MCF 10A (cell line): ENCODE measurements at places on chromosomes 11 and 22. TPM values are rescaled to one million over a fixed set of nuclear protein-coding genes. Genes with fewer than 3 reads are reported as not detected.

DNA sequence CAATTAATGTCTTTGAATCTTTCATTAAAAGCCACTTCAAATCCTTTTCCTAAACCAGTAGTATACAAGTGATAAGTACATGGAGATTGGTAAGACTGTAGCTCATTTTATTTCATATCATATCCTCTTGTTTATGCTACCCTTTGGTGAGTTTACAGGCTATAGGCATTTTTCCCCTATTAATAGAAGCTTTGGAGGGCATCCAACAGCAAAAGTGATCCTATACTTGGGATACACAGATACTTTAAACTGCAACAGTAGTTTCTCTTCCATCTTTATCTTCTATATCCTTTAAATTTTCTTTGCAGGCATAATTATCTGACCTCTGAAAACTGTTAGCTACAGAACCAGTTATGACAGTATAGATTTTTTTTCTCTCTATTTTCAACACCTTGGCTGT is 114.5 kb upstream of the SPON1 start:
- no peak for DNase-seq

DNA sequence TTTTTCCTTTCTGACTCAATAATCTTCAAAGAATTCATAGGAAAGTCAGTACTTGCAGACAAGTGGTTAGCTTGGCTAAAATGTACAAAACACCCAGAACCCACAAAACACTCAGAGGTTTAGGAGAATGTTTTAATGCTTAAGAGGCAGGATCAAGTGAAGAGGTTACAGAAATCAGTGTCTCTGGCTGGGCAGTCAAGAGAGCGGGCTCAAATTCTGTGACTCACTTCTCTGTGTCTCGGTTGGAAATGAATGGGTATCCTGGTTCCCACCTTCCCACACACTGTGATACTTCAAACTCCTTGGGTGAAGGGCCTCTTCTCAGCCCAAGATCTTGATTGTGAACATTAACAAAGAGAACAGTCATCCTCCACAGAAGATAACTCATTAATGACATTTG is 3.8 kb downstream of the MPEG1 start:
- no peak for DNase-seq

DNA sequence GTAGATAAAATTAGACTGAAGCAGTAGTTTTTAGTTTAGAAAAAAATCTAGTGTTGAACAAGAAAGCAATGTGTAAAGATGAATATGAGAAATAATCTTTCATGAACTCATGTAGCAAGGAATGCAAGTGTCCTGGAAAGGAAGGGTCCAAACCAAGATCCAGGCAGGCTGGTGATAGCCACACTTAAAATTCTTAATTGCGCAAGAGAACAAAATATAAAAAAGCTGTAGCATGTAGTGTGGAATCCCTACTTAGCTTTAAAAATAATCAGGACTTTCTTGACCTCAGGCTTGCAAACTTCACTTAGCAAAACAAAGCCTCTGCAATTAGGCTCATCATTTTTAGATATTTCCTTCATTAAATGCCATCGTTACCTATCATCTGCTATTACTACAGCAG is 2186.1 kb upstream of the RAG2 start:
- DNase-seq = no peak

GRCh38 chr22:47207387-47207786 is 444.9 kb downstream of the TBC1D22A start:
- no peak for DNase-seq

DNA sequence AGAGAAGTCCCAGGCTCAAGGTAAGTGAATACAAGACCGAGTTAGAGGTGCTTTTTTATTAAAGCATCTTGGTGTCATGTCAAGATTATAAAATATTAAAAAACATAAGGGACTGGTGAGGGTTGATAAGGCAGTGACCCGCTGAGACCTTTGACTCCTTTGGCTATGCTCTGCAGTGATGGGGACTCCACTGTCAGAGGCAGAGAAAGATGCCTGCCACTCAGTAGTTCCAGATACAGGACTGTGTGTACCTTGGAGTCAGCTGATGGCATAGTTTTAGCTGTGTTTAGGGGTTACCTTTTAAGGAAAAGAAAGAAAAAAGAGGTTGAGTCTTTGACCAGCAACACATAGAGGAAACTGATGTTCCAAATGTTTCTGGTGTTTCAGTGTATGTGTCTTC is 40.8 kb downstream of the SHISA8 start:
- no peak for DNase-seq

DNA sequence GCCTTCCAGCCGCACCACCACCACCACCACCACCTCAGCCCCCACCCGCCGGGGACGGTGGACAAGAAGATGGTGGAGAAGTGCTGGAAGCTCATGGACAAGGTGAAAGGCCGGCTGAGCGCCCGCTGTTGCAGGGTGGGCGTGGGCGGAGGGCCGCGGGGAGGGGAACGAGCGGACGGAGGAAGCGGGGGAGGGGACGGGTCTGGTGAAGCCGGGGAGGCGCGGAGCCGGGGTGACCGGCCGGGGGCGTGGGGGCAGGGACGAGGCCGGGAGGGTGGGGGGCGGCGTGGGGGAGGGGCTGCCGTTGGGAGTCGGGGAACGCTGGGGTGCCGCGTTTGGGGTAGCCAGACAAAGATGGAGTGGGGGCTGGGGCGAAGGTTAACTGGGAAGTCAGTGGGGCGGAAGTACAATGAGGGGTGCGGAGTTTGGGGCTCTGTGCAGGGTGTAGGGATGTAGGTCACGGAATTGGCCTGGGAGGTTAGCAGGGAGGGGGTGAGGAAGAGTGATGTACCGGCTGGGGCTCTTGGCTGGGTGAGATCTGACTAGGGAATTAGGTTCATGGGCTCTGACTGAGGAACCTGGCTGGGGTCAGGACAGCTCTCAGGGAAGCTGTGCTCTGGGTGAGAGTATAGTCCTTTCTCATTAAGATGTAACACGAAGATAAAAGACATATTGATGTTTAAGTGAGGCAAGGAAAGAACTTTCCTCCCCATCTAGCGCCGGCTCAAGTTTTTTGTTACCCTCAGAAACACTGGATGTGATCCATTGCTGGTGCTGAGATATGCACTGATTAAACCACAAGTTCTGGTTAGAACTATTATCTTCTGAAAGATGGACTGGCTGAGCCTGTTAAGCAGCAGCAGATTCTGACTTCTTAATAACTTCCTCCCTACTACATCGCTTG is 624 bp downstream of the CBL start:
- peak; percentile 25 for DNase-seq

The NUP160 gene
- total RNA-seq = 32.0 and 33.8 TPM in 2 replicates

The GLYATL2 gene
- not detected in 2 replicates for total RNA-seq

The OR52E8 gene
- not detected in 2 replicates for total RNA-seq

The TESMIN gene
- 6.8 and 9.7 TPM in 2 replicates for total RNA-seq
